B cell (primary cell): ENCODE measurements at places on chromosomes 4 and X.

- DNase-seq = peak; percentile 18
Observed at GRCh38 chr4:40721730-40722171, 28.0 kb upstream of the NSUN7 start.

DNA sequence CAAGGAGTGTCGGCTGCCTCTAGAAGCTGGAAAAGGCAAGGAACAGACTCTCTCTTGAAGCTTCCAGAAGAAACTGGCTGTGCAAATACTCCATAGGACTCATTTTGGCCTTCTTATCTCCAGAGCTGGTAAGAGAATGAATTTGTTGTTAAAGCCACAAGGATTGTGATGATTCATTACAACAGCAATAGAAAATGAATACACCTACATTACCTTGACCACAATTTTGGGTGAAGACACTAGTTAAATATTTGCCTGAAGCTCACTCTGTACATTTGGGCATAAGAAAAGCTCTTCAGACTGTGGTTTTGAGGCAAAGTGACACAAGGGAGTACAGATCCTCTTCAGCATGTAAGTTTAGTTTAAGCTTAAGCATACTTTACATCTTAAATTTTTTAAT is 134.5 kb upstream of the TLL1 start:
- no peak for DNase-seq

- no peak for DNase-seq
Observed at GRCh38 chr4:66640233-66640990, 904.9 kb downstream of the CENPC start.

GRCh38 chrX:46953137-46953527 is 40.9 kb downstream of the JADE3 start:
- DNase-seq = peak; percentile 53

DNA sequence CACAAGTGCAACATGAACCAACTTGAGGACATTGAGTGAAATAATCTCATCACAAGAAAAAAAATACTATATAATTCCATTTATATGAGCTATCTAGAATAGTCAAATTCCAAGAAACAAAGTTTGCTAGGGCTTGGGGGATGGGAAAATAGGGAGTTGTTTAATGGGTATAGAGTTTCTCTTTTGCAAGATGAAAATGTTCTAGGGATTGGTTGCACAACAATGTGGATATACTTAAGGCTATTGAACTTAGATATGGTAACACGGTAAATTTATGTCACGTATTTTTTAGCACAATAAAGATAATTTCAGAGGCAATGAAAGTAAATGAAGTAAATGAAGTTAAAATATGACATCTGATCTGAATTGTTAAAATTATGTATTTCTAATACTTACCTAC is 7.9 kb downstream of the MFSD8 start:
- no peak for DNase-seq

DNA sequence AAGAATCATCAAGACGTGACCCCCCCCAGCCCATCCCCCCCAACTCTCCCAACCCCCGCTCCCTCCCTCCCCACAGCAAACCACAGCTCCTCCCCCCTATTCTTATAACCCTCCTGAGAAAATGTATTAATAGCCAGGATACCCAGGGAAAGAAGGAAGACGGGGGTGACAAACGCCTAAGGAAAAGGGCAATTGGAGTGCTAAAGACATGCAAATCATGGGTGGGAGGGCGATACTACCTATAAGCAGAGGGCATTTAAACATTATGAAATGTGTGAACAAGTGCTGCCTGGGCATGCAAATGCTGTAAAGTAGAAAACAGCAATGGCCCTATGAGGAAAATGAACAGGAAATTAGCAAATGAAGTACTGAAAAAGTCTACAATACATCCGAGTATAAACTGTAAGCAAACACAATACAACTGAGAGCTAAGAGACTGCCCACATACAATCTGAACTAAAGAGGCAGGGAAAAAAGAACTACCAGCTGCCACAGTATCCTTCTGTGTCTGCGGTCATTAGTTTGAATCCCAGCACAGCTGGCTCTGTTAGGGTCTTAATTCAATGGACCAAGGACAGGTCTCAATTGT is 2.4 kb downstream of the CXXC4 start:
- peak; percentile 8 for DNase-seq

GRCh38 chr4:104719539-104720230 is 225.0 kb upstream of the CXXC4 start:
- no peak for DNase-seq

DNA sequence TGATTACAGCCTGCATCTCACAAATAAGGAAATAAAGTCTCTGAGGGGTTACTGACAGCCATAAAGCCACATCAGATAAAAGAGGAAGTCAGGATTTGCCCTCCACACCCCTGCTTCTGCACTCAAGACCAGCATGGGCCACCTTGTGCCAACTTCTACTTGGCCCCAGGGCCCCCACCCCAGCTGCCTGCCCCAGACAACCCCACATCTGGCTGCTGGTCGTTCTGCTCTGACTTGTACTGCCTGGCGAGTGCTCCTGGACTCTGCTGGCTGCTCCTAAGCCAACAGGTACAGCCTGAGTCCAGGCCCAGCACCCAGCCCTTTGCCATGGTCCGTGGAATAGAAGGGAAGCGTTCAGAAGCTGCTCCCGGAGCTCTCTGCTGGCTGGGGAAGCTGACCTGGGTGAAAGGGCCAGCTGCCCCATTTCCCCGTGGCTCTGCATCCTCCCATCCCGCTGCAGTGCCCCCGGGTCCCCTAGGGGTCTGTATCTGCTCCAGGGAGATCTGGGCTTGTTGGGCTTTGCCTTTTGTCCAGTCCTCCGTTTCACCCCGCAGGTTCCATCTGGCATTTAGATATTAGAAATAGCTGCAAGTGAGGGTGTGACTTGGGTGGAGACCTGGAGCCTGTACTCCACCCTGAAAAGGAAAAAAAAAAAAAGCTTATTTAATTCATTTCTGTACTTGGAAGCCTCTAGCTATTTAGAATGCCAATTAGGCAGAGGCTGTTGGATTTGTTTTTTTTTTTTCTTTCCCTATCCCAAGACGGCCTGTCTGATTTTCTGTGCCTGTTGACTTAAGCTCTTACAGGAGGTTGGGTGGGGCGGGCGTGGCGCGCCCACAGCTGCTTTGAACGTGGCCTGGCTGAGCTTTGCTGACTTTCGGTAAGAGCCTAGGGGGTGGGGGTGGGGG is 194.7 kb downstream of the PTTG2 start:
- peak; percentile 60 for DNase-seq
